HFFc6 (cell line): ENCODE measurements at places on chromosomes 3 and 15. TPM values are rescaled to one million over a fixed set of nuclear protein-coding genes. Genes with fewer than 3 reads are reported as not detected.

IQCF5 gene
- total RNA-seq, result not detected in 3 replicates

IQCB1 gene
- 8.1 to 10.3 TPM (median 9.4 TPM) in 3 replicates for total RNA-seq

SQOR gene
- 25.7 to 43.2 TPM (median 28.0 TPM) in 3 replicates for total RNA-seq

COL7A1 gene
- total RNA-seq, result 74.9 to 112 TPM (median 85.8 TPM) in 3 replicates

PLA2G4E gene
- total RNA-seq, result not detected in 3 replicates

LRRC31 gene
- total RNA-seq, result not detected in 3 replicates

TRPC1 gene
- total RNA-seq, result 8.4 to 14.6 TPM (median 11.6 TPM) in 3 replicates

GABRR3 gene
- total RNA-seq, result not detected in 2 replicates

CLRN1 gene
- total RNA-seq, result not detected in 3 replicates

DNAH12 gene
- total RNA-seq, result 0.02 to 0.12 TPM (median 0.05 TPM) in 3 replicates

SLC51A gene
- not detected in 3 replicates for total RNA-seq

ARNT2 gene
- total RNA-seq, result 2.4 to 15.1 TPM (median 3.7 TPM) in 3 replicates

CD276 gene
- 114 to 129 TPM (median 120 TPM) in 3 replicates for total RNA-seq

DRD3 gene
- not detected in 2 replicates for total RNA-seq

CRABP1 gene
- not detected in 2 replicates for total RNA-seq

CIB2 gene
- 0.78 to 1.6 TPM (median 1.3 TPM) in 3 replicates for total RNA-seq

CKMT1A gene
- not detected in 2 replicates for total RNA-seq

GPR15 gene
- total RNA-seq, result not detected in 3 replicates

IL5RA gene
- total RNA-seq, result not detected in 2 replicates

VPS8 gene
- 29.2 to 34.1 TPM (median 31.7 TPM) in 3 replicates for total RNA-seq

CRYGS gene
- 0.34 to 0.63 TPM in 2 of 3 replicates, not detected in the other for total RNA-seq
